T follicular helper cell (primary cell): ENCODE measurements at places on chromosomes 4 and X.

DNA sequence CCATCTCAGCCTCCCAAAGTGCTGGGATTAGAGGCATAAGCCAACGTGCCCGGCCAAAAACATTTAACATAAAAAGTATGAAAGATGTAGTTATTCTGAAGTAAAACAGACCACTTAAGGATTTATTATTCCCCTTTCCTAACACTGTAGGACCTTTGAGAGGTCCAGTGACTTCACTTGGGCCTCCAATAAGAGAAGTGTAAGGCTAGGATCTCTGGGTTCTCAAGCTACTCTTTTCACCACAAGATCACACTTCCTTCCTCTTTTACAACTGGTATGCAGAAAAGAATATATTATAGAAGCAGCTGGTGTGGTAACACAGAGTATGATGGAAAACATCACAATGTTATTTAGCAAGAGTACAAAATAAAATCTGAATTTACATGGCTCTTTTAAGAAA is 30.2 kb upstream of the CCNG2 start:
- DNase-seq: no peak

DNA sequence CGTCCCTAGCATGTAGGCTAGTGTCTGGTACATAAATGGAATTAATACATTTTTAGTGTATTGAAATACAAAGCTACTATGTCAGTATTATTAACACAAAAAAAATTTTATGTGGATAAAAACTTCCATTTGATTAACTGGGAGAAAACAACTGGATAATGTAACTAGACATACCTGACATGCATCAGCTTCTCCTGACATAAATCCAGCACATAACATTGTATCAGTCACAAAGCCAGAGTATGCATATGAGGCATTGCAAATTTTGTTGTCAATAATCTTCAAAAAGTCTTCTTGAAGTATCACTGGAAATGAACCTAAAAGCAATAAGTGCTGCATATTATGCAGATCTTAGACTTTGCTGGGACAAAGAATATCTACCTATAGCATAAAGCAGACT is 16.9 kb downstream of the TMPRSS11B start:
- no peak for DNase-seq

DNA sequence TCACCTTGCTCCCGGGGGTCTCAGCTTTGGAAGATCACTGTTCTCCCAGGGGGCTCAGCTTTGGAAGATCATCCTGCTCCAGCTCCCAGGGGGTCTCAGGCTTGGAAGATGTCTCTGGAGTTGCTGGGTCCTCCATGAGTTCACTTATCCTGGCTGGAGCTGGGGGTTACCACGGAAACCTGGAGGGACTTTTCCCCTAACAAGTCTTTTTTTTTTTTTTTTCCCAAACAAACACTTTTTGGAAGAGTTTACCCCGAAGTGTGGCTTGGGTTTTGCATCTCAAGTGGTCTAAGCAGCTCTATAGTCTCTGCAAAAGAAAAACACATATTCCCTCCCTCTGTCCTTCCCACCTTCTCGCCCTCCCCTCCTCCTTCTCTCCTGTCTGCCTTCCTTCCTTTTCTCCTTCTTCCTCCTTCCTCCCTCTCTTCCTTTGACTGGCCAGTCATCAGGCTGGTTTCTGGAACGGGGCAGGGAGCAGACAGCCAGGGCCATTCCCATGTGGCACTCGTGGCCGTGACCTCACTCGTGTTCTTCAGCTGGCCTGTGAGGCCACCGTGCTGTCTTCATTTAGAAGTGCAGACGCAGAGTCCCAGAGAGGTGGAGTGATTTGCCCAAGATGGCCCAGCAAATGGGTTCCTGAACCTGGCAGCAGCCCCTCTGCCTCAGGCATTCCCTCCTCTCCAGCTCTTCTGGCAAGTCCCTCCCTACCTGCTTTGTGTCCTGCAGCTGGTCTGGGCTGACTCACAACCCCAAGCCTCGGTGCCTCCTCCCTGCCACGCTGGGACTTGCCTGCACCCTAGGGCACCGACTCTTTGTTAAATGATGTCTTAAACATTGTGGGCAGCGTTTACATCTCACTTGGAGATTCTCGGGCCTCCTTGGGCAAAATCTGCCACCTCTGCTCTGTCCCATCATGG is 25.9 kb upstream of the HMX1 start:
- DNase-seq: no peak

DNA sequence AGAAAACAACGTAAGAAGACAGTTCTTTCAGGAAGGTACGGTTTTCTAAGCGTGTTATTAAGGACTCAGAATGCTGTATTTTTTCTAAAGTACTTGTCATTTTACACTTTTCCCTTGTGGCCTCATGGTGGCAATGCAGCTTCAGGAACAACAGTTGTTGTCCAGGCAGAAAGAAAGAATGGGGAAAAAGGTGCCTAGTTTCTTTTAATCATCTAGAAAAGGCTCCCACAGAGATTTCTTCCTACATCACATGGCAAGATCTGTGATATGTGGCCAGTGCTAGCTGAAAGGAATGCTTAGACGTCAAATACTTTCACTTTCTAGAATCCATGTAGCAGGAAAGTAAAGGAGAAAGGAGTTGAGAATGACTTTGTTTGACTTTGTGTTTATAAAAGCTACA is 49.0 kb upstream of the TRAM1L1 start:
- DNase-seq: no peak

DNA sequence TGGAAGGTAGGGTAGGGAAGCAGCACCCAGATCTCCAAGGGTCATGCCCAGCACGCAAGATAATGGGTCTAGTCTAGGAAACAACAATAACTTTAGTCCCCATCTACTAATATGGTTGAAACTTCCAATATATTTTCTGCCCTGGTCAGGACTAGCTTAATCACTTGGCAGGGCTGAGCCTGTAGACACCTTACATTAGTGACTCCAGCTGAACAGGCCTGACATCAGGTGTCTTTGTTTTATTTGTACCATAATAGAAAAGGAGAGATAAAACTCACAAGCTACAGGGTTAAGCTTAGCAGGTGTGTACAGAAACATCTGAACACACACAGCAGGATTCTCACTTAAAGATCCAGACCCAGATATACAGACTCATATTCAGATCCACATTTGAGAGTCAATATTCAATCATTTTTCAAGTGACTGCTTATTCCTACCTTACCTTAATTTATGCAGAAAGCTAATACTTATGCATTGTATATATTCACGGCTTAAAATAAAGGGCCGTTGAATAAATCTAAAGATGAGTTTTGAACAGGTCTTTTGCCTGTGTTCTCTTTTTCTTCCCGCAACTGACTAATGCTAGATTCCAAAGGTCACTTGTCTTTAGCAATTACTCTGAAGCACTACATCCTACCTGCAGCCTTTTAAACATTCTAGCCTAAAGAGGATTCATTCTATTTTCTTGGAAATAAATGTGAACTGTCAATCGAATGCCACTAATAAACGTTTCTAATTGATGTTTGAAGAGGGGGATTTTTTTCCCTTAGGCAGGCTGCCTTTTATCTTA is 745.3 kb downstream of the RPA4 start:
- no peak for DNase-seq

DNA sequence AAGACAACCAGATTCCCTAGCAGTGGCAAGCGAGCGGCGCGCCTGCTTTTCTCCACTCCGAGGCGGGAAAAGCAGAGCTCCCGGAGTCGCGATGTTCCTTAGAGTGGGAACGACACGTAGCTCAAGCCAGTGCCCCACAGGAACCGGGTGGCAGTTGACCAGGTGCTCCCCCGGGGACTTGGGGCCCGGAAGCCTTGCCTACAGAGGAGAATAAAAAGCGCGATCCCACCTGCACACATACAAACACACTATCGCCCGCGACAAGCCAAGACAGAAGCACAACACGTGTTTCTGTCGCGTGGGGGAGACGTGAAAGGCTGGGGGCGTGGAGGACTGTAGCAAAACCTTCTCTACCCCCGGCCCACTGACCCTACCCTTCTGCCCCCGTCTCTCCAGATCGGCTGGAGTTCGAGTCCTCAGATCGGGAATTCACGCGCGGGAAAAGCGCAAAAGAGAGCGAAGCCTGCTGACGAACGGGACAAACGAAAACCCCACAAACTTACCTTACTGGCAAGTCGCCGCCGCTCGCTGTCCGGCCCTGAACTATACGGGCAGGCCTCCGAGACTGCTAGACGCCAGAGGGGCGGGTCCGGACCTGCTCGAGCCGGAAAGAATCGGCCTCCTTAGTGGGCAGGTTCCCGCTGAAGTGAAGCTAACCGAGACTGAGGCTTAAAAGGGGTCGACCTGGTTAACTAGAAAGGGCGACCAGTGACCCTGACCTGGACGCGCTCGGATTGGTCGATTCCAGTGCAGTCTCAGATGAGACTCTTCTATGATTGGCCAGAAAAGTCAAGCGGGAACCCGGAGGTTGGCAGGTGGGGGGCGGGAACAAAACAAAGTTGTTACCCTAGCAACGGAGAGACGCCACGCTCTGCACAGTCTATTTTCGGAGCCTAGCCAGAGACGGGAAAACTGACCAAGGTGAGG is at the start of the genes DNAAF6 and NUP62CL:
Gene DNAAF6, plus strand, starts transcription at position 842 of the 927 bp plus-strand sequence. CDS start 6,265 bp downstream, outside the sequence.
Gene NUP62CL, minus strand, starts transcription at position 664 of the 927 bp plus-strand sequence. CDS start 31,287 bp downstream, outside the sequence.
- DNase-seq: peak; percentile 53

GRCh38 chrX:107659768-107660167 is 31.5 kb downstream of the PRPS1 start:
- DNase-seq: no peak

GRCh38 chr4:6987588-6987961 is 55.6 kb upstream of the TADA2B start:
- DNase-seq: no peak

DNA sequence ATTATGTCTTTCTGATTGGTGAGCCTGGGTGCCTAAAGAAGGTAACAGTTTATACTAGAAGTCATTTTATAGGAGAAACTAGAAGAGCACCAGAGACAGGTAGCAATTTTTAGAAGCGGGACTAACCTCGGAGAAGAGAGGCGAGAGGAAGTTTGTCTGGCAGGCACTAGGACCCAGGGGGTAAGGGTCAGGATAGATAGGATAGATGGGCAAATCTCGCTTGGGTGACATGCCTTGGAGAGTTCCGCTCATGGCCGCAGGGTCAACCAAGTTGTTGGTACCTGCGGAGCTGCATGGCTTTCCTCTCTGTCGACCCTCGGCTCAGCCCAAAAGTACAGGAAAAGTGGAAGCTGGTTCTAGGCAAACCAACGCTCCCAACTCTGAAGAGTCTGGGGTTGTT is 11.3 kb downstream of the PI4K2B start:
- no peak for DNase-seq

GRCh38 chr4:3836756-3837601 is 70.8 kb downstream of the ADRA2C start:
- no peak for DNase-seq

DNA sequence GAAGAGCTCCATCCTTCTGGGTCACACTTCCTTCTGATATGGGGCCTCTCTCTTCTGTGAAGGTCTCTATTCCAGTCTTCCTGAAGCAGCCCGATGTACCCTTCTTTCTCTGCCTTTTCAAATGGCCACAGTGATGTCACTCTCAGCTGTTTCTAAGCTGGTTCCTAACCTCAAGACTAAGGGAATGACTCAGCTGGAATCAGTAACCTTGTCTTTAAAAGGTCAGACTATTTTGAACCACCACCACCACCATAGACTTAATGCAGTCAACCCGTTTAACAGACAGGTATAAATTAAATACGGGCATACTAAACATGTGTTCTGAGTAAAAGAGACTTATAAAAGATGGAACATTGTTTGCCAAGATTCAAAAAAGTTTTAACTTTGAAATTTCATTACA is 121.0 kb downstream of the PPA2 start:
- DNase-seq: no peak

DNA sequence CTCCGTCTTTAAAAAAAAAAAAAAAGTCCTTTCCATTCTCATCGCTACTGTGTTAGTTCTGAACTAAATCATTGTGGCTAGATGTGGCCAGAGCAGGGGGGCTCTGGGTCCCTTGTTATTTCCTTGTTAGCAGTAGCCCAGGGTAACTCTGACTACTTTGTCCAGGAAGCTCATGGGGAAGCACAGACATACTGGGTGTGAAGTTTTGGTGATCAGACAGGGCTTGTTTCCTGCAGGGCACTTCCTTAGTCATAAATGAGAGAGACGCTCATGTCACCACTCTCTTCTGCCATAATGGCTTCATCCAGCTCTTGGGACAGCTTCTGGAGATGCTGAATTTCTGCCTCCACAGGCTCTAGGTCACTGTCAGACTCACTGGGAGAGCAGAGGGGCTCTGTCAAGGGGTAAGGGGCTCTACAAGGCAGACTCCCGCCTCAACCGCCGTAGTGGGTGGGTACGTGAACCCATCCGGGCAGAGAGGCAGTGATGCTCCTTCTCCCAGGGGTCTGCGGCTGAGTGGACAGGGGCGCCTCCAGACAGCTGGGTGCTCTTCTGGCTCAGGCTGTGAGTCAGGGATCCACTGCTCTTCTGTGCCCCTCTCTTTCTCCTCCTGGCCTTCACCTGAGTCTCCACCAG is 12.9 kb downstream of the STIM2 start:
- peak; percentile 21 for DNase-seq

DNA sequence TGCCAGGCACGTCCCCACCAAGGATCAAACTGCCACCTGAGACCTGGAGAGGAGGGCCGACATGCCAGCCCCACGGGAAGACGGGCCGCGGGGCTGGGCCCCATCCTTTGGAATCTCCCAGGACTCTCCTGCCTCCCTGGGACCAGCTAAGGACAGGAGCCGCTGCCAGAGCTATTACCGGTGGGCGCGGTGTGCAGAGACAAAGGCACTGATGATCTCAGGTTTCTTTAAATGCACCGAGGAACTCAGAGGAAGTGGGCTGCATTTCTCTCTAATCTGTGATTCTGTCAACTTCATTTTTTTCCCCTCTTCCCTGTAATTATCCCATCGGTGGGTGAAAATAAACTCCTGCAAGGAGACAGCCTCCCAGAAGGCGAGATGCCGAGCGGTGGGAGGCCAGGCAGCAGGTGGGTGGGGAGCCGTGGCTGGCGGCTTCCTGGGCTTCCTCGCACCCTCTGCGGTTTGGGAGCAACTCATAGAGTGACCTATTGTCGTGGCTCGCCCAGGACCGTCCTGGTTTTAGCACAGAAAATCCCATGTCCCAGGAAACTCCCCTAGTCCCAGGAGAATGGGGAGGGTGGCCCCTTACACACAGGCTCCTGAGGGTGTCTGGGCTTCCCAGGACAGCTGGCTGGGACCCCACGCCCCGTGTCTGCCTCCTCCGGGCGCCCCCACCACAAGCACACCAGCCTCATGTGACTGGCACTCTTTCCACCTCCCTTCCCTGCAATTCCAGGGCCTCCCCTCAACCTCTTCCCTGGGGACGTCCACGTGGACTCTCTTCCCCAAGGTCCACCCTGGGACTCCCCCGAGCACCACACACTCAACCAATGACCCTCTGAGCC is 62.3 kb upstream of the ADRA2C start:
- DNase-seq: no peak

DNA sequence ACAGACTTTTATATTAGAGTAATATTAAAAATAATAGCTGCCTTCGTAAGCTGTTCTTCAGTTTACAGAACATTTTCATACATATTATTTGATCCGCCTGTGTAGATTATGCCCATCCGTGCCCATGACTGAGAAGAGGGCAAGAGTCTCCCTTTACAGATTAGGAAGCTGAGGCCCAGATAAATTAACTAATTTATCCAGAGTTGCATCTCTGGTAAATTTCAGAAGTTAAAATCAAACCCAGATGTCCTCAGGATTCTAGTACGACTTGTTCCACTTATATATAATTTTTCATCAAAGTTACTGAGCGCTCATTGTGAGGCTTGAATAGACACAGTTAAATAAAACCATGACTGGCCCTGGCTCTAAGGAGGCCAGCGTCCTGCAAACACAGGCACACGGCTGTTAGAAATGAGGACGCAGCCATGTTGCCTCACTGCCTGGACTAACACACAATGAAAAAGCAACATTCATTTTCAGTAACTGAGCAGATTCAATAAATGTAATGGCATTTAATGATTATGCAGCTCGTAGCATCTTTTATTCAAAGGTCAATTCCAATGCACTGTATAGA is 148.0 kb downstream of the TENM3 start:
- DNase-seq: no peak

- DNase-seq: no peak
Observed at GRCh38 chr4:54737421-54737820, 79.7 kb downstream of the KIT start.
